Large intestine (tissue), 12 donors: ENCODE measurements at places on chromosomes 7 and 10. TPM values are rescaled to one million over a fixed set of nuclear protein-coding genes. Genes with fewer than 3 reads are reported as not detected.

Gene RASSF4
- polyA plus RNA-seq = 26.0 TPM

Gene TFR2
- 2.7 TPM for polyA plus RNA-seq

Gene GATAD1
- polyA plus RNA-seq = 77.0 TPM

Gene PCGF5
- 57.9 TPM for polyA plus RNA-seq

Gene CABCOCO1
- 1.8 TPM for polyA plus RNA-seq

Gene GOT1
- 31.3 TPM for polyA plus RNA-seq

Gene NUTM2B
- 1.3 TPM for polyA plus RNA-seq

Gene KLHL7
- 28.6 TPM for polyA plus RNA-seq

Gene DENND2A
- polyA plus RNA-seq = 12.2 TPM

Gene CDCA7L
- 16.6 TPM for polyA plus RNA-seq

Gene TET1
- polyA plus RNA-seq = 3.2 TPM

Gene MINDY3
- polyA plus RNA-seq = 28.3 TPM

Gene KIF11
- polyA plus RNA-seq = 12.5 TPM

Gene ADAM22
- polyA plus RNA-seq = 5.9 TPM

Gene RAB19
- polyA plus RNA-seq = 1.2 TPM

Gene NME8
- polyA plus RNA-seq = 0.04 TPM

Gene ZNF92
- 12.4 TPM for polyA plus RNA-seq

Gene FAM171A1
- polyA plus RNA-seq = 25.4 TPM

Gene RPA3
- polyA plus RNA-seq = 30.5 TPM

Gene FXYD4
- polyA plus RNA-seq = not detected

Gene ARMC3
- 0.52 TPM for polyA plus RNA-seq

Gene HTR7
- 2.2 TPM for polyA plus RNA-seq

Gene ASZ1
- polyA plus RNA-seq = not detected

Gene MYH16
- polyA plus RNA-seq = 0.01 TPM

Gene GALNT17
- 2.7 TPM for polyA plus RNA-seq

Gene ATRNL1
- polyA plus RNA-seq = 2.6 TPM

Gene OPN1SW
- polyA plus RNA-seq = 0.18 TPM

Gene BHLHA15
- polyA plus RNA-seq = 0.60 TPM

Gene ELMO1
- 9.5 TPM for polyA plus RNA-seq

Gene NANOS1
- 1.9 TPM for polyA plus RNA-seq

Gene SPDYE1
- polyA plus RNA-seq = 0.72 TPM

Gene PHYH
- polyA plus RNA-seq = 39.6 TPM
